ENCODE measurements at places on chromosomes 5 and 9.

- no peak for DNase-seq
Measured at GRCh38 chr9:127980060-127980705, 606 bp downstream of the EEIG1 start.

- DNase-seq, result no peak
Measured at GRCh38 chr5:159746707-159747106, 169.6 kb upstream of the ADRA1B start.

- no peak for DNase-seq
Measured at GRCh38 chr5:73028991-73029595, 73.3 kb downstream of the FCHO2 start.

GRCh38 chr9:120877276-120878034 lies 467 bp upstream of the PHF19 start:
- peak; percentile 68 for DNase-seq

GRCh38 chr5:38291355-38291754 lies 33.0 kb downstream of the EGFLAM start:
- no peak for DNase-seq

- no peak for DNase-seq
Measured at GRCh38 chr9:115416299-115416698, 298.3 kb upstream of the TNC start.

GRCh38 chr5:165448753-165449152 lies 1943.3 kb downstream of the MAT2B start:
- DNase-seq, result no peak

GRCh38 chr9:36136894-36137391 lies 410 bp downstream of the GLIPR2 start:
- DNase-seq, result no peak

DNA sequence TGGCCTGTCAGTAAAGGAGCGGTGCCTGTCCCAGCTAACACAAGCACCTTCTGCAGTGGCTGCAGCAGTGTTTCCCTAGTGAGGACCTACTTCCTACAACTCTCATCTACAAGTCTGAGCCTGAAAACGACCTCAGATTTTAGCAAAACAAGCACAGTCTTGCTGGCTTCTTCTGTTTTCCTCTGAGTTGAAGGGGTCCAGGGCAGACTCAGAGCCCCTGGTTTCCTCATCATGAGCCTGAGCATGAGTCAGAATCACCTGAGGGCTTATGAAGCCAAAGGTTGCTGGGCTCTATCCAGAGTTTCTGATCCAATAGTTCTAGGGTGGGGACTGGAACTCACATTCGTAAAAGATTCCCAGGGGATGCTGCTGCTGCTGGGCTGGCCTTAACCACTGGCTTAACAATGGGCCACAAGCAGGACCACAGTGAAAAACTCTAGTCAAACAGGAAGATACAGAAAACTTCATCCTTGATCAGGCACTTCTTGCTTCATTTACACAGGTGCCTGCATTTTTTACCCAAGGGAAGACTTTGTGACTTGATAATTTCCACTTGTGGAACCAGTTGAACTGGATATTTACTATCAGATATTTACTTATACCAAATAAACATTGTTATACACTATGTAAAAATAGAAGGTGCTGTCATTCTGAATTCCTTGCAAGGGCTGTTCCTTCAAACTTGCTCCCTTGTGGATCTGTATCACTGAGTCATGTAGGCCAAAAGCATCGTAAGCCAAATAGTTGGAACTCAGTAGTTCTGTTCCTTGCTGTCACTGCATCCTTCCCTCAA lies 4.3 kb upstream of the ACER2 start:
- no peak for DNase-seq

DNA sequence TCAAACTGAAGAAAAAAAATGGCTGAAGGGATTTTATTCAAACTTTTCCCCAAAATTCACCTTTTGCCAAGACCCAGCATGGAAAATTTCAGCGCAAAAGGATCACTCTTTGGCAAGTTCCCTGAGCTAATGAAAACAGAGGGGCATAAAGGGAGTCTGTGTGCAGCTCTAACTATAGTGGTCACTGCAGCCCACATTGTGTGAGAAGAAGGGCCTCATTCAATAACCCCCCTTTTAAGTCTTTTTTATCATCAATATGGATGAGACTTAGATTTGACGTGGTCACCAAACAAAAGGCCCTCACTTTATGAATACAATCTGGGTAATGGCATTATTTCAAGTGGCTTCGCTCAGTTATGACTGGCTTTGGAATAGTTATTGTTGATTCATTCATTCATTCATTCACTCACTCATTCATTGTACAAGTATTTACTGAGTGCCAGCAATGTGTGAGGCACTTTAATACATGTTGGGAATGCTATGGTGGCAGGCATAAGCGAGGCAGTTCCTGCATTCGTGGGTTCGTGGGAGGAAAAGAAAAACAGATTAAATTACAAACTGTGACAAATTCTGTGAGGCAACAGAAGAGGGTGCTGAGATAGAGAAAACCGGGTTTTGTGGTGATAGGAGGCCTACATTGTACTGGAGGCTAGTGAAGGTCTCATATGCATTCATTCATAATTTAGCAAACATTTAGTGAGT lies 145.7 kb upstream of the KLF4 start:
- no peak for DNase-seq

- DNase-seq, result no peak
Measured at GRCh38 chr9:72560086-72560485, 38.7 kb downstream of the TMC1 start.
